ENCODE measurements at places on chromosomes 11 and 22. TPM values are rescaled to one million over a fixed set of nuclear protein-coding genes. Genes with fewer than 3 reads are reported as not detected.

Gene APOL3
- total RNA-seq: 5.5 TPM

Gene EMID1
- not detected for total RNA-seq

Gene IL17REL
- not detected for total RNA-seq

Gene HORMAD2
- total RNA-seq: not detected

Gene PIK3IP1
- 16.1 TPM for total RNA-seq

Gene CACNA1I
- not detected for total RNA-seq

Gene GSTT2B
- total RNA-seq: 5.3 TPM

Gene EHF
- not detected for total RNA-seq

Gene KCNK4
- not detected for total RNA-seq

Gene CYB5R2
- total RNA-seq: 11.5 TPM

Gene OR10A4
- not detected for total RNA-seq

Gene C11orf87
- 0.76 TPM for total RNA-seq

Gene PATE2
- total RNA-seq: not detected

DNA sequence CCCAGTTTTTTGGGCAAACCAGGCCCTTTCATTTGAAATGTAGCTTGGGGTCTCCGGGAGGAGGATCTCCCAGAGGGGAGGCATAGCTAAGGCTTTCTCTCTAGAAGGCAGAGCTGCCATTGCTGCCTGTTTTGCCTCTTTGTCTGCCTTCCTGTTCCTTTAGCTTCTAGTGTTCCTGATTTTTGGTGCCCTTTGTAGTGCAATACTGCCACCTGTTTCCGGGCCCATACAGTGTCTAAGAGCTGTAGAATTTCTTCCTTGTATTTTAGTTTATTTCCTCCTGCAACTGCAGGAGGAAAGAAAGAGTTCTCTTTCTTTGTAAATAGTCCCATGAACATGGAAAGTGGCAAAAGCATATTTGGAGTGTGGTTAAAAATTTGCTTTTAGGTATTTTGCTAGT, 19.3 kb upstream of the GLYATL1 start:
- DNase-seq: no peak
- H3K36me3 ChIP-seq: no peaks in the 10 kb centered on the region
- H3K27ac ChIP-seq: no peak overlapping the region
- peaks cover 18% of the 10 kb centered on the region for H3K4me1 ChIP-seq

DNA sequence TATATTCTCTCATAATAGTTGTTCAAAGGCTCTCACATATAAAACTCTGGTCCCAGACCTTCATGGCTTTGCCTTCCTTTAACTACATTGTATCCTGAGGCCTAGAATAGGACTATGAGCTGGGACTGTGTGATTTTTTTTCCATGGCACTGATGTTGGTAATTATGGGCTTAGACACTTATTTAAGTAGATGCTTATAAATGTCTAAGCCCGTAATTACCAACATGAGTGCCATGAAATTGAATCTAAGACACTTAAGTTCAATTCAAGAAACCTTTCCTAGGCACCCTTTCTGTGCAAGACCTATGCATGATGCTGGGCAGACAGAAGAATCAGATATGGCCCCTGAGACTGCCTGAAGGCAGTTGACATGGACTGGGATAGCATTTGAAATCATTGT, 63.0 kb downstream of the P4HA3 start:
- no peaks in the 10 kb centered on the region for H3K4me1 ChIP-seq
- no peak overlapping the region for H3K27ac ChIP-seq
- no peak overlapping the region for H3K4me3 ChIP-seq
- H3K27me3 ChIP-seq: no peaks in the 10 kb centered on the region

- H3K27me3 ChIP-seq: no peaks in the 10 kb centered on the region
- no peak for DNase-seq
- no peak overlapping the region for H3K27ac ChIP-seq
- no peak overlapping the region for H3K4me3 ChIP-seq
- no peaks in the 10 kb centered on the region for H3K36me3 ChIP-seq
These were observed 2.8 kb downstream of the SLC25A1 start for GRCh38 chr22:19175602-19176174.

DNA sequence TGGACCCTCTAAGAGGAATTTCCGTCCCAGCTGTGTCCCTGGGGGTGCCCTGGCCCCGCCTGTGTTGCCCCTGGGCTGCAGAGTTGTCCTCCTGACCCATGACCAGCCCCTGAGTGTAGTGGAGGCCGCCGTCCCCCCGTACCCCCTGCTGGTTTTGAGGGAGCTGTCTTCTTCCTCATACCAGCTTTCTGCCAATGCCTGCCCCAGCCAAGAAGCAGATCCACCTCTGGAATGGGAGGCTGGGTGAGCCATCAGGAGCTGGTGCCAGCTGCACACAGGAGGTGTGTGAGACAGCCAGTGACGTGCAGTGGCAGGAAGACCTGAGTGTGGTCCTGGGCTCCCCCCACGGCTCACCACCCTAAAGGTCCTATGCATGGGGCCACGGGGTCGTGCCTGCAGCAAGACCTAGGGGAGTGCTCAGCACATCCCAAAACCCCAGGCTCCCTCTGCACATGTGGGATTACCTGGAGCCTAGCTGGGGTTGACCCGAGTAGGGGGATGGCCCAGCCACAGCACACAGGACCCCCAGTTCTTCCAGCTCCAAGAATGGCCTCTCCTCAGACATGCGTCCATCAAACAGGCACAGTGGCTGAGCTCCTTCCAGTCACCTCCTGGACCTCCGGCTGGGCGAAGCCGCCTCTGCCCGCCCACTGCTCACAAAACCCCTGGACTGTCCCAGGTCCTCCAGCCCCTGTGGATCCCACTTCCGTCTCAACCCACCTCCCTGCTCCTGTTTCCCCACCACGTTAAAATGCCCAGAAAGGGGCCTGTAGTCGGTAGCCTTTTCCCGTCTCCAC, 647.6 kb downstream of the BRD1 start:
- no peaks in the 10 kb centered on the region for H3K27me3 ChIP-seq
- no peak overlapping the region for H3K27ac ChIP-seq
- DNase-seq: no peak
- no peaks in the 10 kb centered on the region for H3K36me3 ChIP-seq
- H3K4me3 ChIP-seq: no peak overlapping the region

DNA sequence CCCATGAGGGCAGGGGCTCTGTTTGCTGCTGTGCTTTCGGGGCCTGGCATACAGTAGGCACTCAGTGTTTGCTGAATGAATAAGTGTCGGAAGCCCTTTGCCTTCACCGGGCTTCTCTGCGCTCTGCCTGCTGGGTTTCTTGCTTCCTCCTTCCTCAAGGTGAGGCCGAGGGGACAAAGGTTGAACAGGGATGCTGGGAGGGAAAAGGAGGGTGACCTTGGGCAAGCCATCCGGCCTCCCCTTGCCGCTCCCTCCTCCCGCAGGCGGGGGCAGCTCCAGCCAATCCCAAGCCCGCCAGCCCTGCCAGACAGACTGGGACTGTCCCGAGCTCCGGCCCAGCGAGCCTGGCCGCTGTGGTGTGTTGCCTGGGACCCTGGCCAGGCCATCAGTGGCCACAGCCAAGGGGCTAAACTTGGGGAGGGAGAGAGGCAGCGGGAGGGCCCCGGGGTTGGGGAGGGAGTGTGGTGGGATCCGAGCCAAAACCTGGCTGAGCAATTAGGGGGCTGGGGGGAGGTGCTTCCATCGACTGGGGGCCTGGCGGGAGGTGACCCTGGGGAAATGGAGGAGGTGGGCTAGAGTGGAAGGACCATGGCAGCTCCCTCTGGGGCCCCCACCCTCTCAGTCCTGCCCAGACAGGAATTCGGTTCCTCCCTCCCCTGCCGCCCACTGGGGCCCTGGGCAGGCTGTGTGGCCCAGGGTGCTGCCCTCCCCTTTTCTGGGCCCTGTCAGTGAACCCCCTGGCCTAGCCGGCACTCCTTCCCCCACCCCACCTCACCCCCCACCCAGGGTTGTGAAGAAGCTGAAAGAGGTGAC, 3.4 kb upstream of the RCOR2 start:
- DNase-seq: peak; percentile 42
- H3K36me3 ChIP-seq: no peaks in the 10 kb centered on the region
- no peaks in the 10 kb centered on the region for H3K27me3 ChIP-seq
- H3K27ac ChIP-seq: no peak overlapping the region
- peaks cover 13% of the 10 kb centered on the region for H3K4me1 ChIP-seq

DNA sequence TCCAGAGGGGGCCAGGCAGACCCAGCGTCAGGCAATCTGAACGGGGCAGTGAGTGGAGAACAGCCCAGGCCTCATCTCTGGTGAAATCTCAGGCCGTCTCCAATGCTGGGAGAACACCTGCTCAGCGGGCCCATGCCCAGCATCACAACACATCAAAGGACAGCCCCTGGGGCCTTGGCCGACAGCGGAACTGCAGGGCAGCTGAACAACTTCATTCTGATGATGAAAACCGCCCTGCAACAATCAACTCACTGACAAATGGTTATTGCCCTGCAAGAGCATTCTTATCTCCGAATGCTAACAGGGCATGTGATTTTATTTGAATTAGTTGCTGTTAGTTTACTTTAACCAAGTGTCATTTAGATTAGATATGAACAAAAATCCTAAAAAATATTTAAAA, 14.6 kb downstream of the CELSR1 start:
- no peak overlapping the region for H3K4me3 ChIP-seq
- no peak overlapping the region for H3K27ac ChIP-seq
- H3K36me3 ChIP-seq: no peaks in the 10 kb centered on the region
- peaks cover 6% of the 10 kb centered on the region for H3K27me3 ChIP-seq
- DNase-seq: no peak

GRCh38 chr22:37220543-37220981, 8.3 kb upstream of the SSTR3 start:
- DNase-seq: no peak
- no peaks in the 10 kb centered on the region for H3K4me1 ChIP-seq
- no peaks in the 10 kb centered on the region for H3K36me3 ChIP-seq
- no peak overlapping the region for H3K4me3 ChIP-seq

DNA sequence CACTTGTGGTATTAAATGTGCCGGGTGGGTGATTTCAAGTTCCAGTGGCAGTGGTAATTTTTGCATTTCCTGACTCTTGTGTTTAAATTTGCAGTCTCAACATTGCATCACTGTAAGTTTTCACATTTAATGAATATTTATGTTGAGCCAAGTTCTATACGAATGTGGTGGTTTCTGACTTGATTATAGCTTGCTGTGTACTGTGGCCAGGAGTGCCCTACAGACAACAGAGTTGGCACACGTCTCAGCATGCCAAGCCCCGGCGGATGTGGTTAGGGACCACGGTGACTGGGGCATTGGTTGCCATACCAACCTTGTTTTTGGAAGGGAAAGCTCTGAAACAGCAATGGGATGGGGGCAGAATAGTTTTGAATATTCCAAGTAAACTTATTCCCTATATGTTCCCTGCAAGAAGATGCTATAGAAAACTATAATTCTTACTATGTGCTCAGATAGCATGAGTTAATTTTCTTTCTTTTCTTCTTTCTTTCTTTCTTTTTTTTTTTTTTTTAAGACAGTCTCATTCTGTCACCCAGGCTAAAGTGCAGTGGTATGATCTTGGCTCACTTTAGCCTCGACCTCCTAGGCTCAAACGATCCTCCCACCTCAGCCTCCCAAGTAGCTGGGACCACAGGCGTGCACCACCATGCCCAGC, 16.0 kb downstream of the ZNRF3 start:
- peaks cover 4% of the 10 kb centered on the region for H3K4me1 ChIP-seq
- H3K4me3 ChIP-seq: no peak overlapping the region
- DNase-seq: no peak
- no peaks in the 10 kb centered on the region for H3K27me3 ChIP-seq
- H3K27ac ChIP-seq: no peak overlapping the region

- no peaks in the 10 kb centered on the region for H3K27me3 ChIP-seq
- peak overlapping the region; percentile 80 for H3K27ac ChIP-seq
- H3K4me1 ChIP-seq: peaks cover 93% of the 10 kb centered on the region
These were observed 22.8 kb downstream of the MYH9 start for GRCh38 chr22:36365020-36365411.

GRCh38 chr22:46421267-46421666, 85.8 kb downstream of the TRMU start:
- no peak overlapping the region for H3K27ac ChIP-seq
- no peaks in the 10 kb centered on the region for H3K36me3 ChIP-seq
- H3K27me3 ChIP-seq: peaks cover 16% of the 10 kb centered on the region
- DNase-seq: no peak

DNA sequence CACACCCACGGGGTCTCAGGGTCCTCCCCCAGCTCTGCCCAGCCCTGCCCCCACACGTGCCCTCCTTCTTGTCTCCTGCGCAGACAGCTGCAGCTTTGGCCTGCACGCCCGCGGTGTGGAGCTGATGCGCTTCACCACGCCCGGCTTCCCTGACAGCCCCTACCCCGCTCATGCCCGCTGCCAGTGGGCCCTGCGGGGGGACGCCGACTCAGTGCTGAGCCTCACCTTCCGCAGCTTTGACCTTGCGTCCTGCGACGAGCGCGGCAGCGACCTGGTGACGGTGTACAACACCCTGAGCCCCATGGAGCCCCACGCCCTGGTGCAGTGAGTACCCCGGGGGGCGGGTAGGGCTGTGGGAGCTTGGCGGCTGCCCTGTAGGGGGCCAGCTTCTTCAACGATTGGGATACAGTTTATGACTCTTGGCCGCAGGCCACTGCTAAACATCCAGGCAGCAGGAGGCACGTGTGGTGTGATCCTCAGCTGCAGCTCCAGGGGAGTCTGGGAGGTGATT, 30.8 kb downstream of the ST14 start:
- no peak overlapping the region for H3K4me3 ChIP-seq
- H3K27ac ChIP-seq: no peak overlapping the region
- no peaks in the 10 kb centered on the region for H3K36me3 ChIP-seq
- DNase-seq: no peak

GRCh38 chr11:111538407-111539114, 2.0 kb upstream of the LAYN start:
- DNase-seq: no peak
- no peak overlapping the region for H3K4me3 ChIP-seq
- H3K27ac ChIP-seq: no peak overlapping the region
- no peaks in the 10 kb centered on the region for H3K36me3 ChIP-seq

GRCh38 chr11:34825315-34825669, 90.9 kb downstream of the APIP start:
- peaks cover 26% of the 10 kb centered on the region for H3K27me3 ChIP-seq
- no peaks in the 10 kb centered on the region for H3K36me3 ChIP-seq
- H3K4me1 ChIP-seq: no peaks in the 10 kb centered on the region
- no peak overlapping the region for H3K27ac ChIP-seq
- H3K4me3 ChIP-seq: no peak overlapping the region
- DNase-seq: no peak

DNA sequence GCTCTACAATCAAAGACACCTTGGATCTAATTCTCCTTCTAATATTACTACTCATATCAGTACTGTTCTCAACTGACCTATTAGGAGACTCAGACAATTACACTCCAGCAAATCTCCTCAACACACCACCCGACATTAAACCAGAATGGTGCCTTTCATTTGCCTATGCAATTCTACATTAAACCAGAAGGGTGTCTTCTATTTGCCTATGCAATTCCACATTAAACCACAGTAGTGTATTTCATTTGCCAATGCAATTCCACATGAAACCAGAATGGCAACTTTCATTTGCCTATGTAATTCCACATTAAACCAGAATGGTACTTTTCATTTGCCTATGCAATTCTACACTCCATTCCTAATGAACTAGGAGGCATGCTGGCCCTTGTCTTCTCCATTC, 15.3 kb upstream of the APOL3 start:
- H3K4me1 ChIP-seq: no peaks in the 10 kb centered on the region
- H3K36me3 ChIP-seq: no peaks in the 10 kb centered on the region
- H3K4me3 ChIP-seq: no peak overlapping the region
- DNase-seq: no peak
- no peak overlapping the region for H3K27ac ChIP-seq
- H3K27me3 ChIP-seq: no peaks in the 10 kb centered on the region

GRCh38 chr22:20229916-20230775, 38.0 kb downstream of the RTN4R start:
- peaks cover 2% of the 10 kb centered on the region for H3K27me3 ChIP-seq
- no peak for DNase-seq
- no peaks in the 10 kb centered on the region for H3K4me1 ChIP-seq
- H3K36me3 ChIP-seq: no peaks in the 10 kb centered on the region
- no peak overlapping the region for H3K27ac ChIP-seq

Measured in GM23248 (cell line).